ENCODE measurements at places on chromosomes 1 and 21.

DNA sequence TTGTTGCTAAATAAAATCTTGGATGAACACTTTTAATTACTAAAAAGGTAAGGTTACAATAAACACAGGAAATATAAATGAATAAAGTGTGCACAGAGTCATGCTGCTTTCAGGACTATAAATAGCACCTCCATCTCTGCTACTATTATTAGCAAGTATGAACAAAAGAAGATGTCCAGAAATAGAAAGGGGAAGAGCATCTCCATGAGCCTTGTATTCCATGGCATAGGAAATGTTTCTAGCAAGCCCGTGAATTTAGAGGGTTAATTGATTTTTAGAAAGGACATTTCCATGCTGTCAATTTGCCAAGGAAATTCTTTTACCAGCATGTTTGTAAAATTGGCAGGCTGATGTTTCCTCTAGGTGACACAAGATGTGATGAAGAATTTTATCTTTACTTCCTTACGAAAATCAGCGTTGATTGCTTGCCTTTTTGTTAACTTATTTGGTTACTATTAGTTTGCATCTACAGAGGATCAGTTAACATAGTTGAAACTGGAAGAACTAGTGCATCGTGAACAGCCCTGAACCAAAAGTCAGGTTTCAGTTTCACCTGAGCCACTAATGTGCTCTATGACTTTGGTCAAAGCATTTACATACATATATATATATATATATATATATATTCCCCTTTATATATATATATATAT is 45.3 kb downstream of the NR5A2 start:
- no peak for DNase-seq

- no peak for DNase-seq
These were observed 10.5 kb upstream of the IRF2BP2 start for GRCh38 chr1:234620272-234621126.

DNA sequence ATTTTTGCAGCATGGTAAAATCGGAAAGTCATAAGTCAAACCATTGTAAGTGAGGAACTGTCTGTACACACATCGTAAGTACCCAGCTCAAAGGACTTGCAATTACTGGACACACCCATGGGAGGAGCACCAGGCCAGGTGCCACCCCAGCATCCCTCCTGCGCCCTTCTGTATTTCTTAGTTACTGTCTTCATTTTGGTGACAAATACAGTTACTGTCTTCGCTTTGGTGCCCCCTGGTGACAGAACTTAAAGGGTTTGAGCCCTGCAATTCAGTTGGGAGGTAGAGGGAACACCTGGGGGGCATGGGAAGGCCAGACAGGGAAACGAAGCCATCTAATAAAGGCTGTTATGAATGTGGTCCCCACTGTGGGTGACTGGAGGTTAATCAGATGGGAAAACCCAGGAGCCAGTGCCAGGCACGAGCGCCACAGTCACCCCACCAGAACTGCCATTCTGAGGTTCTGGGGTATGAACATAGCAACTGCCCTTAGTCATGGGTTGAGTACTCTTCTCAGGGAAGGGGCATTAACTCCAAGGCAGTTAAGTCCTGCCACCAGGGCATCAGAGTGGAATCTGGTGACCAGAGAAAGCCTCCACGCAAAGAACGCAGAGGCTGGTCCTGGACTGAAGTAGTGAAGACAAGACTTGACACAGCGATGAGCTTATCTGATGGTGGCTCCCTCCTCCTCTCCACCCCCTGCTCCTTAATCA is 612.9 kb downstream of the PTPRU start:
- no peak for DNase-seq

DNA sequence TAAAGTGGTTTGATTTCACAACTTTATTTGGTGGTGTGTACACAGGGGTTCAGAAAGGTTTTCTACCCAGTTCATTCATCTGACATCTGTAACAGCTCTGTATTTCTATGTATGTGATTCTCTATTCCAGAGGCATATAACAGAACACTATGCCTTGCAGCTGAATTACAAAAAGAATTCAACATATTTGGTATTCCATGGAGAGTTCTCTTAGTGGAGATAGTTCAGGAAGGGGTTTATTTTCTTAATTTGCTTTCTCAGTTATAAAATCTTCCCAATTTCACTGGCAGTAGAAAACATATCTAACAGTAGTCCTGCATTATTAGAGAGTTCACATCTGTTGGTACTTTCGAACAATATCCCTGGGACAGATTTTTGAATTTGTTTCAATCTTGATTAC is 207.9 kb upstream of the LYPLAL1 start:
- DNase-seq: no peak

DNA sequence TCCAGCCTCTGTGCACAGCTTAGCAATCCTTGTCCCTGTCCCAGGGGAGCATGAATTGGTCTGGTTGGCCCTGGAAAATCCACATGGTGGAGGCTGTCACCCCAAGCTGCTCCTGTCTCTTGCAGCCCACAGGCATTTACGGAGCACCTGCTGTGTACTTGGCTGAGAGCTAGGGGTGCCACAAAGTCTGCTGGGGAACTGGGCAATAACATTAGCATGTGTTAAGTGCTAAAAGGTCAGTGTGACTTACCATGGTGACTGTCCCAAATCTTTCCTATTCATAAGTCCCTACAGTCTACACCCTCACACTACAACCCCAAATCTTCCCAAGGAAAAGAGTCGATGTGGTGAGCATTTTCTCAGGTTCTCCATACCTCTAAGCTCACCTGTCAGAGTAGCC is 53.6 kb upstream of the ARTN start:
- DNase-seq: no peak

GRCh38 chr1:38448893-38449292 is 402.3 kb upstream of the POU3F1 start:
- DNase-seq: no peak

DNA sequence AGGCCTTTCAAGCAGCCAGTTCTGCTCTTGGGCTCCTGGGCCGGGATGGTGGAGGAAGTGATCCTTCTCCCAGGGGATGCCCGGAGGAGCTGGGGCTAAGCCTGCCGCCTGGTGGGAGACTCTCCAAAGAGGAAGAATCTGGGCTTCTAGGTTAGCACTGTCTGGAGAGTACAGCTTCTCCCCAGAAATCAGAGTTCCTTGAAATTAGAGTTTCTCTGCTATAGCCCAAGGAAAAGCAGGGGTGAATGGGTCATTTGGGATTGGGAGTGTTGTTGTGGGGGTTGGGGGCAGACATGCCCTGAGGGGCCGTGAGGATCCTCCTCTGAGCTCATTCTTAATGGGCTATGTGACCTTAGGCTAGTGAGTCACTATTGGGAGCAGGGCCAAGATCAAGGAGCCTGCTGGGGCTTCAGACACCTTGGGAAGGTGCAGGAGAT is 6.5 kb downstream of the LGR6 start:
- no peak for DNase-seq

DNA sequence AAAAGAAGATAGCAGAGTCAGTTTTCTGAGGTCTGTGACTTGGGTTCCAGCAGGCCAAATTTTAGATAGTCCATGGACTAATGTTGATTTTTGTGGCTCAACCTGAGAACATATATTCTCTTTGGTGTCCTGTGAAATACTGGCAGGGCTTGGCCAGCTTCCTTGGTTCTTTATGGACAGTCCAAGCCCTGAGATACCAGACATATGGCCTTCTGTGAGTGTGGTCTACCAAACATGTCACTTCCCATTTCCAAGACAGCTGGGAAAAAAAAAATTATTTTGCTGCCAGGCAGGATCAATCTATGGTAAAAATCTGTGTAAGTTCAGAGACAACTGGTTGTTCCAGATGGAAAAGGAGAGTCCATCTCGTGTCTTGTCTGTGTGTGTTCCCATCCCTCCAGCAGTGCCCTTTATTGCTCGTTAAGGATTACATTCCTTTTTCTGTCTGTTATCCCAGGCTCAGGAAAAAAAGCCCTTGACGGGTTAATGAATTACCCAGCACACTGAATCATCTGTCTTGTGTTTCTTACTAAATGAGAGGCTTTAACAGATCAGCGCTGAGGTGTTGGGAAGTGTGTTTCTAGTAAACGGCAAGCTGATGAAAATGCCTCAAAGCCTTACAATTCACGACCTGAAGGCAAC is 33.4 kb upstream of the XPR1 start:
- no peak for DNase-seq

DNA sequence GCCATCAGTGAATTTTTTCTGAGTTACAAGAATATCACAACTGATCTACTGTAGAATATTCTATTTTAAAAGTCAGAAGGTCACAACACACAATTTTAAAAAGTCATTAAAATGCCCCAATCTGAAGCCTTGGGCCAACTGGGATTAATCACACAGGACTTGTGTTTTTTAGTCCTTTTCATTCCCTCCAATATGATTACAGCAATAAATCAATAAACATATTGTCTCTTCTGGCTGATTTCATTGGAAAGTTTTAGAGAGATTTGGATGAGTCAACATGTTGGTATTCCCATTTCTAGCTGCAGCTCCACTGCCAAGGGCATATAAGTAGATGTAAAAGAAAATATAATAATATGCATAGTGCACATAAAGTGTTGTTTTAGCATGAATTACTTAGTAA is 85.8 kb downstream of the NIBAN1 start:
- peak; percentile 48 for DNase-seq

GRCh38 chr1:206859082-206859521 is 6.3 kb upstream of the IL20 start:
- no peak for DNase-seq

DNA sequence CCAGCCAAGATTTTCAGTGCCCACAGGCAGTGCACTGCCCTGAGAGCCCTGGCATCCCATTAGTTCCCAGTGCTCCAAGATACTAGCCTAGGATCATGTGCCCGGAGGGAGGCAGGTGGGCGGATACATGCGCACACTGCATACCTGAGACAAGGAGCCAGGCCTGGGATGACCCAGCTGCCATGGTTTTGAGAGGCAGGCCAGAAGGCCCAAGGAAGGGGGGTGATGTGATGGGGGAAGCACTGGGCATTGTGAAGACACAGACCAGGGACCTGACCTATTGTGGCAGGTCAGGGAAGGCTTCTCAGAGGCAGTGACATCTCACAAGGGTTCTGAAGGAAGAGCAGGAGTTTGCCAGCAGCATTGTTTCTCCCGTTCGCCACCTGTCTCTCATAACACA is 3.6 kb downstream of the ZC3H12A start:
- no peak for DNase-seq

GRCh38 chr1:6034750-6035096 is 11.0 kb upstream of the KCNAB2 start:
- no peak for DNase-seq

- peak; percentile 15 for DNase-seq
These were observed 10.4 kb downstream of the DLGAP3 start for GRCh38 chr1:34918977-34919561.

DNA sequence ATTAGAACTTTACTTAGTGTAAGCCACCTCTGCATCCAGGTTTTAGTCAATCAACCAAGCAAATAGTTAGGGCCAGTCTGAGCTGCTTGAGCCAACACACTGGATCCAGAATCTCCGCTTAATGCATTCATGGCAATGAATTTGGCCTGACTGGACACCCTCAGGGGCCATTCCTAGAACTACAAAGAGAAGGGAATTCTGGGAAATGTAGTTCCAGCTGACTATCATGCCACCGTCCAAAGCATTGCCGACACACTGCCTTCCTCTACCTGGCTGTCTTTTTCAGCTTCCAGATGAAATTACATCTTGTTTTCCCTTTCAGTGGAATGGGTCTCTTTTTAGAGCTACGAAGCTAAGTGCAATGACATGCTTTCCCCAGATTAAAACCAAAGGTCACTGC is 163.0 kb upstream of the IGSF21 start:
- no peak for DNase-seq

GRCh38 chr1:225511828-225512381 is 84.1 kb upstream of the LBR start:
- DNase-seq: no peak

DNA sequence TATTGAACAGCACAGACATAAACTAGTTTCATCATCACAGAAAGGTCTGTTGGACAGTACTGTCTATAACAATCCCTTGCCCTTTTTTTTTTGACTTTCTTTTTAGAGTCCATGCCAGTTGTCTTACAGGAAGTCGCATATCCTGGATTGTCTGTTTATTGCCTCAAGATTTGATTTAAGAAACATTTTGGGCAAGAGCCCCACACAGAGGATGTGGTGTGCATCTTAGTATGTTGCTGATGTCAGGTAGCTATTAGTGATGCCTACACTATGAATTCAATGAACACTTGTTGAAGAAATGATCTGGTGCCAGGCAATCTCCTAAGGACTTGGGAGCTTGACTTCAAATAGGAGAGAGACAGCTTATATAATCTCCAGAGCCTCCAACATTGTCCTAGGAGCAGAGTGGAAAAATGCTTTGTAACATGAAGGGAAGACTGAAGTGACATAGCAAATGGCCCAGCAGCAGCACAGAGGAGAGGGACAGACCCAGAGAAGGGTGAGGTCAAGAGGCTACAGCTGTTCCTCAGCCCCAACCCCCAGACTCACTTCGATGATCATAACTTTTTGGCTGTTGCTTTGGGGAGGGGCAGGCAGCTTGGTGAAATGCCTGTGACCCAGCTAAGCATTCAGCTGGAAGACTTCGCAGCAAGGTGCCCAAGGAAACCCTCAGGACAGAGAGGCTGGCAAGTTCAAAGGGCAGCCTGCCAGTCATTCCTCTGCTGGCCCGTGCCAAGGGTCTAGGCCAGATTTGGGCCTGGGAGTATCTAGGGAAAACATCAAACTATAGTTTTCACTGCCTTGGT is 7.5 kb upstream of the RAB29 start:
- DNase-seq: no peak

DNA sequence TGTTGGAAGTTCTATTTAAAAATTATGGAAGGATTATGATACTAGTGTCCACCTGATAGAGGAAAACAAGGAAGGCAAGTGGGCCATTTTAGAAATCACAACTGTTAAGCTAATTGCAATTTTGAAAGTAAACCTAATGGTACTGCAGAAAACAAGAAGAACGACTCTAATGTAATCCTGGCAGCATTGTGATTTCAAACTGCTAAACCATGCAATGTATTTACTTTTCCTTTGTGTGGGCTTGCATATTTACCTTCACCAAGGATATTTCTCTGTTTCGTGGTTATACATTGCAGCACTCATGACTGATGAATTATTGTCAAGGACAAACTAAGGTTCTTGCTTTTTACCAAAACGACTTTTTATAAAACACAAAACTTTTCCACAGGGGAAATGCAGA is 88.1 kb downstream of the TM2D1 start:
- no peak for DNase-seq

- DNase-seq: peak; percentile 90
These were observed 31.1 kb downstream of the ALG14 start for GRCh38 chr1:95041491-95042165.

- DNase-seq: no peak
These were observed 112.4 kb upstream of the BEND5 start for GRCh38 chr1:48889082-48889481.

GRCh38 chr1:21836010-21836409 is 23.9 kb downstream of the LDLRAD2 start:
- no peak for DNase-seq
